BJ (cell line): ENCODE measurements at places on chromosomes 11 and 22. TPM values are rescaled to one million over a fixed set of nuclear protein-coding genes. Genes with fewer than 3 reads are reported as not detected.

GRCh38 chr11:64286801-64287159 is 1.1 kb downstream of the GPR137 start:
- no peak for DNase-seq

DNA sequence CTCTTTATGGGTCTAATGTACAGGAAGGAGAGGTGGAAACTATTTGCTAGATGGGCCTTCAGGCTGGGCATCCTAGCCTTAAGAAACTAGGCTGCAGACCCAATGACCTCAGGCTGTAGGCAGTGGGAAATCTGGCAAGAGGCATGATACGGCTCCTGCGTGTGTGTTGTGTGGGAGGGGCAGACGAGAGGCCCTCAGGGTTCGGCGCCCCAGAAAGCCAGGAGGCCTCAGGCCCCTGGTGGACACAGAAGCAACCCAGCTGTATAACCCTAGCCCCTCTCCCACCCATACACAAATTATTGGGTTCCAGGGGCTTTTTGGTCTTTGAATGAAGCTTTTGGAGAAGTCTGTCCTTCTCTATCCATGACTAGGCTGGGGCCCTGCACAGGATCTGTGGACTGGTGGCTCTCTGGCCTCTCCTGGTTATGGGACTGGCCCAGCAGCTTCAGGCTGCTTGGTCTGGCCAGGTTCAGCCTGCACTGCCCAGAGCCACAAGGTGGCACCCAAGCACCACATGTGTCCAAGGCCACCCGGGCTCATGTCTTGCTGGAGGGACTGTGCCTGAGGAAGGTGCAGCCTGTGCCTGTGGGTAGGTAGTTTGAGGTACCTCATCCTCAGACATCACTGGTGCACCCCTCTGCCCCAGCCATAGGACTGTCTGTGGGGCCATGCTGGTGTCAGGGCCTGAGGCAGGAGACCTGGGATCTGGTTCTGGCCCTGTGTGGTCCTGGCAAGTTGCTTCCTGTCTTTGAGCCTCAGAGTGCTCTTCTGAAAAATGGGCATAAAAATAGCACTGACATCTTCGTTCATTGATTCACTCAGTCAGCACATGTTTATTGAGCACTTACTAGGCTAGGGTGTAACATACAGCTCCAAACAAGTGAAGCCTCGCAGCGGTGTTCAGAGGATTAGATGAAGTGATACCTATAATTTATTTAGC is 87.5 kb downstream of the RRM1 start:
- no peak for DNase-seq

DNA sequence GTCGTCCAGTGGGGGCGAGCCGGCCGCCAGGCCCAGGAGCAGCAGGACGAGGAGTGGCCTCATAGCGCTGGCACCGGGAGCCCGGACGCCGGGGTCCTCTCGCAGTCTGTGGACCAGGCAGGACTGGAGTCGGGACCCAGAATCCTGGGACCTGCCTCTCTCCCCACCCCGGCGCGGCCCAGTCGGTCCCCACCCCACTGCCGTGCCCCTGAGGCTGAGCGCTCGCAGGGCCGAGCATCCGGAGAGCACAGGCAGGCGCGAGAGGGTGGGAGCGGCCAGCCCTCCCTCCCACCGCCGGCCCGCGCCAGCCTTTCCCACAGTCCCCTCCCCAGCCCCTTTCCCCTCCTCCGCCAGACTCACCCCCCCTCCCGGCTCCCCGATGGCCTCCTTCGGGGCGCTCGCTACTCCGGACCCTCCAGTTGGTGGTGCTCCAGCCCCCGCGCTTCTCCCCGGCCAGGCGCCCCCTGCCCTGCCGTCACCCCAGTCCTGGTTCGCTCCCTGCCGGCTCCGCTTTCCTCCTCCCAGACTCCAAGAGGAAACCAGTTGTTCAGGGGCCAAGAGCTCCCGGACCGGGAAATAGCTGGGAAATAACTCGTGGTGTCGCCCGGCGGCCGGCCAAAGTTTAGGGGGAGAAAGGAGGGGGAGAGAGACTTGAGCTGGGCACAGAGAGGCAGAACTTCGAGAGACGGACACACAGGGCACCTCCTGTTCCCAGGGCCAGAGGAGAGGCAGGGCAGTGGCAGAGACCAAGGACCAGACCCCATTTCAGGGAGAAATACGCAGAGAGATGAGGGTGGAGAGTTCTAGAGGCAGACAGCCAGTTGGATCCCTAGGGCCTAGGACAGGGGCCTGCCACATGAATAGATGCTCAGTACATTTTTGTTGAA is at the start of gene C1QTNF5:
Gene C1QTNF5 (minus strand): TSS at position 549 of the 887 bp plus-strand sequence. CDS start 486 bp downstream, at position 63.
- DNase-seq: no peak

DNA sequence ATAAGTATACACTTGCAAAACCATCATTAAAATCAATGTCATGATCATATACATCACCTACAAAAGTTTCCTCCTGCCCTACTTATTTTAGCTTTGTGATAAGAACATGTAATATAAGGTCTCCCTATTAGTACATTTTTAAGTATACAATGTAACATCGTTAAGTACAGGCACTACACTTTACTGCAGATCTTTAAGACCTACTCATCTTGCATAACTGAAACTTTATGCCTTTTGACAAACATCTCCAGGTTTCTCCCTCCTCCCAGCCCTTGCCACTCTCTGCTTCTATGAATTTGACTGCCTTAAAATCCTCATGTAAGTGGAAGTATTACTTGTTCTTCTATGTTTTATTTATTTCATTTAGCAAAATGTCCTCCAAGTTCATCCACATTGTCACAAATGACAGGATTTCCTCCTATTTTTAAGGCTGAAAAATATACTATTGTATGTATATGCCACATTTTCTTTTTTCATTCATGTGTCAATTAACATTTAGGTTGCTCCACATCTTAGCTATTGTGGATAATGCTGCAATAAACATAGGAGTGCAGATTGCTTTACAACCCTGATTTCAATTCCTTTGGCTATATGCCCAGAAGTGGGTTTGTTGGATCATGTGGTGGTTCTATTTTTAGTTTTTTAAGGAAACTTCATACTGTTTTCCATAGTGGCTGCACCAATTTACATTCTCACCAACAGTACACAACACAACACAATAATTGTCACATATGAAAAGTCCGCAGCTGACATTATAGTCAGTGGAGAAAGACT is 471.1 kb upstream of the ANO3 start:
- no peak for DNase-seq

Gene GAB4
- not detected in 2 replicates for polyA plus RNA-seq

Gene PATZ1
- 6.2 and 10.1 TPM in 2 replicates for polyA plus RNA-seq
